Activated T-cell treated with anti-CD3 and anti-CD28 coated beads, Interleukin-2, amount 50 U/mL, for 24 hours (primary cell): ENCODE measurements at places on chromosomes 11 and 22.

DNA sequence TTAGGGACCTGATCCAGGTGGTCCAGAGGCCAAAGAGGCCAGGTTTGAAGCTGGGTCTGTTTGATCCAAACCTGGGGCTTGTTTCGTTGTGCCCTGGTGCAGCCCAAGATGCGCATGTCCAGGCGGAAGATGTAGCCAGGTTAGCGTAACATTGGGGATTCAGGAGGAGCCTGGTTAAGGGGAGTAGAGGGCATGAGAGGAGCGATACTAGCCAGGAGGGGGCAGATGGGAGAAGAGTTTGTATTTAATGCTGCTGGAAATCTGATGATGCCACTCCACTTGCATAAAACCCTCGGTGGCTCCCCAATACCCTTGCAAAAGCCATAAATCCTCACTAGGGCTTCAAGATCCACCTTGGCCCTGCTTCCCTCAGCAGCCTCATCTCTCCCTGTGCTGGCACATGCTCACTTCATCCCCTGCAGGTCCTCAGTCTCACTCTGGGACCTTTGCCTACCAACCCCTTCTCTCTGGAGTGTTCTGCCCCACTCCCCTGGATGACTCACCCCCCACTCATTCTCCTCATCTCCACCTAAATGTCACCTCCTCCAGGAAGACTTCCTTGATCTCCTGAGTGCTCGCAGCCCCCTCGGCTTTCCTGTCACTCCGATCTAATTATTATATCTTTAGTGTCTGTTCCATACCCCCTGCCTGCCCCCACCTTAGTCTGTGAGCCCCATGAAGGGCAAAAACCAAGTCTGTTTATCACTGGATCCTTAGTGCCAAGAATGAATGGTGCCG, 95.9 kb downstream of the MIAT start:
- DNase-seq, result no peak

- no peak for DNase-seq
Measured at GRCh38 chr11:94107363-94107762, 21.3 kb upstream of the PANX1 start.

DNA sequence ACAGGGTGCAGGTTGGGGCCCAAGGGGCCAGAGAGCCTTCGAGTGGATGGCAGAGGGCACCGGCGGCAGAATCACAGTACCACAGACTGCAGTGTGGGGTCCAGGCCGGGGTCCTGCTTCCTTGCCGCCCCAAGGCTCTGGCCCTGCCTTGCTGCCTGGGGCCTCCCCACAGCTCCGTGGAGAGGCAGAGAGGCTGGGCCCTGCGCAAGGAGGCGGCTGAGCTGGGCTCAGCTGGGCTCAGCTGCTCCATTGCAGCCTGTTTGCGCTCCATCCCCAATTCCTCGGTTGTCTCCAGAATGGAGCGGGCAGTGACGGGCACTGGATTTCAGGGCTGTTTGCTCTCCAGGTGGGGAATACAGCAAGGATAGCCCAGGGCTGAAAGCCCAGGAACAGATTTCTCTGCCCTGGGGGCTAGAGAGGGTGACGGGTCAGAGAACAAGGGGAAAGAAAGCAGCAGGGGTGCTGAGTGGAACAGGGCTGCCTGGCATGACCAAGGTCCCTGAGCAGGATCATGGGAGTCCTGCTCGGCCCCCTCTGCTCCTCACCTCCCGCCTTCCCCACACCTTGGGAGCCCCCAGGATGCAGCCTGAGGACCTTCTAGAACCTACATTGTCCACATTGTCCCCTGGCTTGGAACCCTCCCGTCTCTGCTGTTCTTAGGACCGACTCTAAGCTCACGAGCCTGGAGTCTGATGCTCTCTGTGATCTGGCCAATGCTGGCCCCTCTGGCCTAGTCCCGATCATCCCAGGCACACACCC, 18.9 kb downstream of the MRGPRG start:
- DNase-seq, result no peak

GRCh38 chr11:72125956-72126355, 9.6 kb upstream of the FOLR3 start:
- no peak for DNase-seq

DNA sequence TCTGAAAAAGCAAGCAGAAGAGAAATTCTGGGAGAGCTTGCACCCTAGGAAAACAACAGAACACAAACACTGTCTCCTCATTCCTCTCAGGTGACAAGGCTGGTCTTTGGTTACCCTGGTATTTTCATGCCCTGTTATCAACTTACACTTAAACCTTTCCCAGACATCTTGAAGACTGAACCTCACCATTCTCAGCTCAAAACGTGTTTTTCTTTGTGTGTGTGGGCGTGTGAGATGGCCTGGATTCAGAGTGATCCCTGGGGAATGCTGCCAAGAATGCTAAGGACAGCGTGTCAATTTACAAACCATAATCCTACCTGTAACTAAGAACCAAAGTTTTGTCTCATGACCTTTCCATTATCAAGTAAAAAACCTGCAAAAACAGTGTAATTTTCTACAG, 33.3 kb downstream of the ELF5 start:
- no peak for DNase-seq

DNA sequence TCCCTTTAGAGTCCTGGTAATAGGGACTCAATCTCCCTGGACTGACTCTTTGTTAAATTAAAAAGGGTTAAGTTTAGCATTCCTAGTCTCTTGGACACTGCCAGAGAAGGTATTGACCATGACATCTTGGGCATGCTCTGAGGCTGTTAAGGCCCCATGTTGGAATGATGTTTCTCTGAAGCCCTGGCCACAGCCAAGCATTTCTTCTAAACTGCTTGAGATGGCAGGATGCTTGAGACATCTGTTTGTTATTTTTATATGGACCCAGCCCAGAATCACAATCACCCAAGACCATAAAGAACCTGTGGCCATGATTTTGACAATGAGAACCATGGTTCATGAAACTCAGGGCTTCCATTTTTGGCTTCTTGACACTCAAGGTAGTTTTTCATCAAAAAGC, 5.5 kb upstream of the ANKK1 start:
- no peak for DNase-seq

GRCh38 chr11:111019871-111020670, 225.5 kb upstream of the POU2AF2 start:
- DNase-seq, result no peak

DNA sequence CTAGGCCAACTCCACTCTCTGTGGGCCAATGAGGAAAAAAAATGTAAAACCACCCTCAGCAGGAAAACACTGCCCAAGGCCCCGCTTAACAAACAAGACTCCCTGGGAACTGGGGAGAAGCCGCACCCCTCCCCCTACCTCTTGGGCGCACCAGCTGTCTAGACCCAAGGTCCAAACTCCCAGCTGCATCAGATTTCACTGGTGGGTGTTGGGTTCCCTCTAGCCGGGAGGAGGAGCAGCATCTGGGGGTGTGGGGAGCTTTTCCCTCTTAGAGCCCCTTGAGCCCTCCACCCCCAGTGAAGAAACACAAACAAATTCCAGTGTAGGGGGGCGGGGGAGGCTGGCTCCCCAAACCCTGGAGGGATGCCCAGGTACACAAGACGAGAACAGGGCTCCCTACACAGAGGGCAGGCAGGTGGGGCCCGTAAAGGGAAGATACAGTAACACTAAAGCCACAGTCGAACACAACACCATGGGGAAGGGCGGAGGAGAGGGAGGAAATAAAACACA, 64.9 kb downstream of the NECTIN1 start:
- no peak for DNase-seq

DNA sequence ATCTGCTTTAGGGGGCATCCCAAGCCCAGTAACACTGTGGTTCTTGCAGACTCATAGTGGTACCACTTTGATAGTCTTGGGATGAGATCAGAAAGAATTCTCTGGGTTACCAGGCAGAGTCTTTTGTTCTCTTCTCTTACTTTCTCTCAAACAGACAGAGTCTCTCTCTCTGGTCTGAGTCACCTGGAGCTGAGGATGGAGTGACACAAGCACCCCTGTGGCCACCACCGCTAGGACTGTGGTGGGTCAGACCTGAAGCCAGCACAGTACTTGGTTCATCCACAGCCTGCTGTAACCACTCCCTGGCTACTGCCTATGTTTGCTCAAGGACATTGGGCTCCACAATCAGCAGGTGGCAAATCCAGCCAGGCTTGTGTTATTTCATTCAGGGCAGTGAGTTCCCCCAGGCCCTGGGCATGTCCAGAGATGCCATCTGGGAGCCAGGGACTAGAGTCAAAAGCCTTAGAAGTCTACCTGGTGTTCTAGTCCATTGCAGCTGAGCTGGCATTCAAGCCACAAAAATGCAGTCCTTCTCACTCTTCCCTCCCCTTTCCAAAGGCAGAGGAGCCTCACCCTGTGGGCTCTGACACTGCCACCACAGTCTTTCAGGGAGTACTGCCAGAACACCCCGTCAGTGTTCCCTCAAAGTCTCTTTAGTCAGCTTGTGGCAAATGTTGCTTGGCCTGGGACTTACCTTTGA, 29.9 kb downstream of the ENDOD1 start:
- no peak for DNase-seq

DNA sequence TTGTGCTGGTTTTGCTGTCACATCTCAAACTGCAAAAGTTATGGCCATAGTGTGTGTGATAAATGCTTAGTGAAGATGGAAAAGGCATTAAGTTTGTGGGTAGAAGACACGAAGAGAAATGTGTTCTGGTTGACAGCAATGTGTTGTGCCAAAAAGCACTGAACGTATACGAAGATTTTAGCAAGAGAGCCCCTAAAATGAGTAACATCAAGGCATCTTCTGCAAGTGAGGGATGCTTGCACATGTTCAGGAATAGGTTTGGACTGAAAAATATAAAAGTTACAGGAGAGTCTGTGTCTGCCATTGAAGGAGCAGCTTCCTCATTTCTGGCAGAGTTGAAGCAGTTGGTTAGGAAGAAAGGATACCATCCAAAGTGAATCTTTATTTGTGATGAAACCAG, 167.1 kb downstream of the ADAMTS15 start:
- DNase-seq, result no peak

- DNase-seq, result peak; percentile 98
Measured at GRCh38 chr11:447923-448731, 2.0 kb upstream of the PTDSS2 start.

DNA sequence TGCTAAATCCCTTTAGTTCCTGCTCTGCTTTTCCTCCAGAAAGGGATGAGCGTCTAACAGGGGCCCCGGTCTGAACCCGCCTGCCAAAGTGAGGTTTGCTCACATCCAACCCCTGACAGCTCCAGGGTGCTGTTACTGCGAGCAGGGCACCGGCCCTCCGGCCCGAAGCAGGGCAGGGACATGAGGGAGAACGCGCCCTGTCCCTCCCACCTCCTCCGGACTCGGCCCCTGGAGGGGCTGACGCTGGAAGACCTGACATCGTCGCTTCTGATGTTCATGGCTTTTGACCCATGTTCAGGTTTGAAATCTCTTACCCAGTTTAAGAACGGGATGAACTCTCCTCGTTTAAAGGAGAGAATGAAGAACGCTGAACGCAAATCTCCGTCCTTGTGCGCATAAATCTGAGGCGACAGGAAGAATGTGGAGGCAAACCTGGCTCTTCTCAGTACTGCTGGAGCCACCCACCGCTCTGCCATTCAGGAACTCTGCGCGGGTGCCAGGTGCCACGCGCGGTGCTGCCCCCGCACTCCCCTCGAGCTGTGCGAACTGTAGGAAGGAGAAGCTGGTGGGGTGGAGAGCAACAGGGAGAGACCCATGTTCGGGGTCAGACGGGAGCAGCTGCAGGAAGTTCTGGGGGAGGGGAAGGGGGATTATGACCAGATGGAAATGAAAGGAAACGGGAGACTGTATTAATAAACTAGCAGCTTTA, 826 bp upstream of the EEF1G start:
- DNase-seq, result no peak

GRCh38 chr11:132078264-132079076, 708.1 kb downstream of the NTM start:
- no peak for DNase-seq

DNA sequence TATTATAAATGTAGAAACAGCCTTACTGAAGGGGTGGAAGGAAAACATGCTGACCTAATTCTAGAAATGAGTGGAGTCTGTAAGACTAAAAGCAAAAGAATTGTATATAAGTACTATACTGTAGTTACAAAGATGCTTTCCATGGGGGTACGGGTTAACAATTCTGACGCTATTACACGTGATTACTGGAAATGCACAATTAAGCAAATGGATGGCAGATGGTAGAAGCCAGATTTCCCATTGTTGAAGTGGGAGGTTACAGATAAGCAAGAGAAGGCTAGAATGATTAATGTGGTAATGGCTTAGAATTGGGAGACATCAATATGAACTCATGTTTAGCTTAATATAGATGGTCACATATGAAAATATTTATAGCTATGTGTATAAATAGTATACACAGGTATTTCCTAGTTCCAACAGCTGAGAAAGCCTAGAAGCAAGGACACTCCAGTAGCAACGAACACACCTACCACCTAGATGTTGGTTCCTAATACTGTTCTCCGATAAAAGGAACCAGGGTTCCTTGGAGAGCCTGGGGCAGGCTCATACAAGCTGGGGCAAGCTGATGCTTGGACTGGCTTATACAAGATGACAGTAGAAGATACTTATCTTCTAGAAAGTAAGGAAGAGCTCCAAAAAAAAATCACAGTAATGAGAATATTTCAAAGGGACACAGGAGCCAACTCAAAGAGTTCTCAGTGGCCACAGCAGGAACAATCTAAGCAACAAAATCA, 13.5 kb downstream of the SMC1B start:
- DNase-seq, result no peak

- DNase-seq, result no peak
Measured at GRCh38 chr11:692824-693414, 2.1 kb downstream of the DEAF1 start.

GRCh38 chr11:99555486-99555885, 534.7 kb downstream of the CNTN5 start:
- no peak for DNase-seq

GRCh38 chr11:76139314-76139713, 67.0 kb downstream of the WNT11 start:
- no peak for DNase-seq

- DNase-seq, result no peak
Measured at GRCh38 chr11:114259551-114259983, 36.6 kb upstream of the NNMT start.

DNA sequence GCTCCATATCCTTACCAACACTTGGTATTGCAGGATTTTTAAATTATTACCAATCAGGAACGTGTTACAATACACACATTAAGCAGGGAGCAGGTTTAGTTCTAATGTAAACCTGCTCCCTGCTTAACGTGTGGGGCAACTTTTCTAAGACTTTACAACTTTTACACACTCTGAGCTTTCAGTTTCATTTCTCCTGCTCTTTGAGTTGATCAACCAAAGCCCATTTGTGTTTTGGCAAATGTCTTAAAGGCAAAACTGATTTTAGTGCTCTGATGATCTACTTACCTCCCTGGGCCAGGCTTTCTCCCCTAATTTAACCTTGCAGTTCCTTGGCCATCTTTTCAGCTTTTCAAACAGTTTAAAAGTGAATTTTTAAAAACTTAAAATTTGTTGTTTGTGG, 70.9 kb downstream of the ZBTB44 start:
- DNase-seq, result no peak

DNA sequence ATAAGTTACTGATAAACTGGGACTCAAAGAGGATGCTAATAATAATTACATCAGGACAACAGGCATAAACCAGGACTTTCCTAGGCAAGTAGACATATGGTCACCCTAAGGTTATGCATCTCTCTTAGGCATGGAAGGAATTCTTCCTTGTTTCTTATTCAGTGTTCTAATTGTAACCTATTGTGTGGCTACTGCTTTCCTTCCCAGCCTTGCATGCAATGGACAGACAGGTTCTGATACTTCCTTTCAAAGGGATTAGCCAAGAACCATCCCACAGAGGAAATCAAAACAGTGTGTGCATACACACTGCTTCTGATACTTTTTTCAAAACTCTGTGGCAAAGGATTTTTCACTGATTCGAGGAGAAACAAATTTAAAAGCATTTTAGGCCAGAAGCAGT, 48.3 kb downstream of the RRAS2 start:
- DNase-seq, result no peak

GRCh38 chr11:65262776-65263175, 1.0 kb downstream of the POLA2 start:
- DNase-seq, result no peak
